Stimulated activated CD8-positive, alpha-beta memory T cell treated with anti-CD3 and anti-CD28 coated beads, Interleukin-4, amount 100 ng/mL, for 1 hour (primary cell): ENCODE measurements at places on chromosomes 1 and 21.

DNA sequence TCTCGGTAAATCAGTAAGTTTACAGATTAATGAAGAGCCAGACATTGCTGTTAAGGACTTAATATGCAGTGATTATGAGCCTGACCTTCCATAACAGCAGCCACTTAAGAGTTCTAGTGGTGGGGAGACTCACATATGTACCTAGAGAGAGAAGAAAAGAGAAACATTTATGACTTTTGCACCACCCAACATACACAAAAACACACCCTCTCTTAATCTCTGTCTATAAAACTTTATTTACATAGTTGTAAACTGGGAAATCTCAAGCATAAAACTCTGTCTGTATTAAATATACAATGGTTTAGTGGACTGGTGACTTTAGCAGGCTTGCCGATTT, 347.4 kb upstream of the ADGRL2 start:
- DNase-seq = no peak

GRCh38 chr1:23057301-23057700, 38.0 kb downstream of the KDM1A start:
- DNase-seq = no peak

DNA sequence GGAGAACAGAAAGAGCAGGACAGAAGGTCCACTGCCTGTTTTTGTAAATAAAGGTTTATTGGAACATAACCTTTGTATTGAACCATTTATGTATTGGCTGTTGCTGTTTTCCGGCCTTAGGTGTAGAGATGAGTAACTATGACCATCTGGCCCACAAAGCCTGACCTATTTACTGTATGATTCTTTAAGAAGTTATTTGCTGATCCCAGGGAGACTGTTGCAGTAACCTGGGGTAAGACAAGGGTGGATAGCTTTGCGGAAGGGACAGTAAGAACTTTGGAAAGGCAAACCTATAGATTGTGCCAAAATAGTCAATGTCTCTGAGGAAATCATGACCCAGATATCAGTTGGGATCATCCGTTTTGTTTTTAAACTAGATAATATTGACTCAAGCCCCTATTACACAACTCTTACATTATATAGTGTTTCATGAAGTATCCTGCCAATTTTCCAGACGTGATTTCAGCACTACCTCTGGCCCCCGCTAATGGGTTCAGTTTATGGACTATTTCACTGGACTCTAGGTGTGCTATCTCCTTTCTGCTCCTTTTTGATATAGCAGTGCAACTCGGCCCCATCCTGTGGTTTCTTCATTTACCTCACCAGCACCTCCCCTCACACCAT, 20.8 kb upstream of the TLCD4 start:
- no peak for DNase-seq

DNA sequence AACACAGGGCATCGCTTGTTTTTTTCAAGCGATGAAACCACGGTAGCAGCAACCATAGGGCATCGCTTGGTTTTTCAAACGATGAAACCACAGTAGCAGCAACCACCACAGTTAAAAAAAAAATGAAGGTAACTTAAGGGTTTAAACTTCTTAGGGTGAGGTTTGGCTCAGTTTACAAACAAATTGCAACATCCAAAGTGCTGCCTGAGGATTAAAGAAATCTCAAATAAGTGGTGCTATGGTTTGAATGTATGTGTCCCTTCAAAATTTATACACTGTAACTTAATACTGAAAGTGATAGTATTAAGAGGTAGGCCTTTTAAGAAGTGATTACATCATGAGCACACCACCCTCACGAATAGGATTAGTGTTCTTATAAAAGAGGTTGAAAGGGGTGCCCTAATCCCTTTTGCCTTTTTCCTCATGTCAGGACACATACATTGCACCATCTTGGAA, 6.4 kb upstream of the GBP5 start:
- no peak for DNase-seq

DNA sequence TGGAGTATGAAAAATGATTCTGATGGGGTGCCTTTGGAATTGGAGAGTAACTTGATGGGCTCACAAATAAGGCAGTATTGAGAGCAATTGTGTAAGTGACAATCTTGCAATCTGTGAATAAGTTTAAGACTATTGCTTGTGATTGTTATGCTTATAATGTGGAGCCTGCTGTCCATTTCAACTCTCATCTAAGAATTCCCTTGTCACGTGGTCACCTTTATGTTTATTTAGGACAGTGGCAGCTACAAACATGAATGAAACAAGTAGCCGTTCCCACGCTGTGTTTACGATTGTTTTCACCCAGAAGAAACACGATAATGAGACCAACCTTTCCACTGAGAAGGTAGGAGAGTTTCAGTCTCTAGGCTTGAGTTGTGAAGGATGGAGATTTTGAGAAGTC, 57.6 kb downstream of the KIF1B start:
- no peak for DNase-seq

DNA sequence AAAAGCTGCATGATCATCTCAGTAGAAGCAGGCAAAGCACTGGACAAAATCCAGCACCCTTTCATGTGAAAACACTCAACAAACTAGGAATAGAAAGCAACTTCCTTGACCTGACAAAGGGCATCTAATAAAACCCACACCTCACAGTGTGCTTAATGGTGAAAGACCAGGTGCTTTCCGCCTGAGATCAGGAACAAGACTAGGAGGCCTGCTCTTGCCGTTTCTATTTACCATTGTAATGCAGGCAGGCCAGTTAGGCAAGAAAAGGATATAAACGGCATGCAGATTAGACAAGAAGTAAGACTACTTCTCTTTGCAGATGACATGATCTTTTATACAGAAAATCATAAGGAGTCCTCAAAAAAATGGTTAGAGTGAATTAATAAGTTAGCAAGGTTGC, 37.2 kb downstream of the SLC37A1 start:
- DNase-seq = no peak

DNA sequence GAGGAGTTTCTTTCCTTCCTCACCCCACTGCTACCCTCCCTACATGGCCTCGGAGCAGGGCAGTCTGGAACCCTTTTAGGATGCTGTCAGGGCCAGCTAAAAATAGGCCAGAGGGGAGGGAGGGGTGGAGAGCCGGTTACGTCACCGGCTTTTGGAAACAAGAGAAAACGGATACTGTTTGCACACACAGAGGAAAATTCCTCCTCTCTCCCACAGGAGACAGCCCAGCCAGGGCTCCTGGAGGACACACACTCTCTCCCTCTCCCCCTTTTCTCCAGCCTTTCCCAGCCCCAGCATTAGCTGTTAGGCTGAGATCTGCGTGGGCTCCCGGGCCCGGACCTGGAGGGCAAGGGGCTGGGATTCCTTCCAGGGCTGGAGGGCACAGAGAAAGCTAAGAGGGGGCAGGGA, 20.0 kb upstream of the ALDH4A1 start:
- DNase-seq = no peak

DNA sequence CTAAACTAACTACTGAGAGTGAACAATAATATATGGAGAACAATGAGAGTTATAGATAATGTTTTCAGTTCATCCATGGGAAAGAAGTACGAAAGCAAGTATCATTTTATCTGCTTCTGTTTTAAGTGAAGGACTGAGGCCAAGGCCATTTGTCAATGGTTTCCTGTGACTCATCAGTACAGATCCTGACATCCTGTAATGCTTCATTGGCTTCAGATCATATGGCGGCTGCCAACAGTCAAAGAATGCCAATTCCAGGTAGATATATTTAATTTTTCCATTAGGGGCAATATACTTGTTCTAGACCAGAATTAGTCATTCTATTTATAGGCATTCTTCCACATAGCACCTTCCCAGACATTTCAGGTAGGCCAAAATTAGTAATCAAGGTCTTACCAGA, 97.3 kb downstream of the USH2A start:
- DNase-seq = no peak

GRCh38 chr1:24199291-24199900, 12.3 kb upstream of the IFNLR1 start:
- peak; percentile 52 for DNase-seq

- DNase-seq = no peak
Observed at GRCh38 chr1:206573762-206574161, 38.5 kb downstream of the EIF2D start.

GRCh38 chr1:206687915-206688442, 3.3 kb downstream of the MAPKAPK2 start:
- no peak for DNase-seq

GRCh38 chr1:6490181-6491080, 1.0 kb downstream of the PLEKHG5 start:
- DNase-seq = peak; percentile 9

DNA sequence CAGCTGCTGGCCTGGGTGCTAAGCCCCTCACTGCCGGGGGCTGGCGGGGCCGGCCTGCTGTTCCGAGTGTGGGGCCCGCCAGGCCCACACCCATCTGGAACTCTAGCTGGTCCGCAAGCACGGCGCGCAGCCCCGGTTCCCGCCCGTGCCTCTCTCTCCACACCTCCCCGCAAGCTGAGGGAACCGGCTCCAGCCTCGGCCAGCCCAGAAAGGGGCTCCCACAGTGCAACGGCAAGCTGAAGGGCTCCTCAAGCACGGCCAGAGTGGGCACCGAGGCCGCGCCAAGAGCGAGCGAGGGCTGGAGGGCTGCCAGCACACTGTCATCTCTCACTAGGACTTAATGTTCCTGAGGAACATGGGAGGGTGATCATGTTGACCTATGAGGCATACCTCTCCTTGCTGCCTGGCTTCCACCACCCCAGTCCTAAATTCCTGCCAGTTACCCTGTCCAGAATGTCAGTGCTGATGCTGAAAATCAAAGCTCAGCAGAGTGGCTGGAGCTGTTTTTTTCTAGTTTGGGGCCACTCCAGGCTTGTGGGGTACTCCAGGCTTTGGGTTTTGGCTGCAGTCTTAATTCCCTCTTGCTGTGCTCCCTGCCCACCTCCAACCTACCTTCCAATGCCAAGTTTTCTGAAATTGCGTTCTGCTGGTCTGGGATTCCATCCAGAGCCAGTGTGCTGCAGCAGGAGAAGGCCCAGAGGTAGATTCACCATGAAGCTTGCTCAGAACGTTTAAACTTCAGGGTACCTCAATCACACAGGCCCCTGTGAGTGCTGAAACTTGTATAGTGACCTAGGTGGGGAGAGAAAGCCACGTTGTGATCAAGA, 44.2 kb upstream of the LPGAT1 start:
- DNase-seq = no peak

- DNase-seq = no peak
Observed at GRCh38 chr1:32494711-32495337, 30.0 kb downstream of the ZBTB8B start.

GRCh38 chr21:44547656-44548331, 3.5 kb downstream of the KRTAP10-2 start:
- DNase-seq = peak; percentile 5

- DNase-seq = no peak
Observed at GRCh38 chr1:183588827-183589226, 1.4 kb downstream of the NCF2 start.

GRCh38 chr1:40956407-40956806, 23.1 kb upstream of the CTPS1 start:
- DNase-seq = no peak

DNA sequence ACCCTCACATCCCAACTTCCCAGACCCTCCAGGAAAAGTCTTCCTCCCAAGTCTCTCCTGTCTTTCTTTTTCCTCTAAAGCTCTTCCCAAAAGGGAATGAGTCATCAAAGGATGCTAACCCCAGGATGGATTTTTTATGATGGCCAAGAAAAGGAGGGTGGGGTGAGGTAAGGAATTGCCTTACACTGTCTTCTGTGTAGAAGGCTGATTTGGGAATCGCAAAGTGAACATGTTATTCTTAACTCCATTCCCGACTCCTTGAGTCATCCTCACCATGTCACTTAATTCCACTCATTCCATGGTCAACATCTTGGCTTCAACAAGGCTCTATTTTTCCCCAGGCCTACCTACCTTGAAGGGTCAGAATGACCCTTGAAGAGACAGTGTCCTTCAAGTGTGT, 44.0 kb downstream of the TBX15 start:
- no peak for DNase-seq

DNA sequence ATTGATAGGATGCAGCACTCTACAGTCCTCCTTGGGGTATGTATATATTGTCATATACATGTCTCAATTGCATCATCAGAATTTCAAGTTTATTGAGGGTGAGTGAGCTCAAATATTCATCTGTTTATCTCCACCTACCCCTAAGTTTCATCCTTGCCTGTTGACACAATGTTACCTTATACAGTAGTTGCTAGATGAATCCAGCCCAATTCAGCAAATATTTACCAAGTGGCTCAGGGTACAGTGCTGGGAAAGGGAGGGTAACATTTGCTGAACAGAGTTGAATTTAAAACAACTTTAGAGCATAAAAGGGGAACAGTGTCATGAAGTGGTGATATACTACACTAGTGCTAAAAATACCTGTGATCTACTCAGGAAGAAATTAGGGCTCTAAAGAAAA, 14.4 kb downstream of the ELAVL4 start:
- no peak for DNase-seq

- no peak for DNase-seq
Observed at GRCh38 chr1:168447871-168448270, 95.9 kb downstream of the XCL2 start.

DNA sequence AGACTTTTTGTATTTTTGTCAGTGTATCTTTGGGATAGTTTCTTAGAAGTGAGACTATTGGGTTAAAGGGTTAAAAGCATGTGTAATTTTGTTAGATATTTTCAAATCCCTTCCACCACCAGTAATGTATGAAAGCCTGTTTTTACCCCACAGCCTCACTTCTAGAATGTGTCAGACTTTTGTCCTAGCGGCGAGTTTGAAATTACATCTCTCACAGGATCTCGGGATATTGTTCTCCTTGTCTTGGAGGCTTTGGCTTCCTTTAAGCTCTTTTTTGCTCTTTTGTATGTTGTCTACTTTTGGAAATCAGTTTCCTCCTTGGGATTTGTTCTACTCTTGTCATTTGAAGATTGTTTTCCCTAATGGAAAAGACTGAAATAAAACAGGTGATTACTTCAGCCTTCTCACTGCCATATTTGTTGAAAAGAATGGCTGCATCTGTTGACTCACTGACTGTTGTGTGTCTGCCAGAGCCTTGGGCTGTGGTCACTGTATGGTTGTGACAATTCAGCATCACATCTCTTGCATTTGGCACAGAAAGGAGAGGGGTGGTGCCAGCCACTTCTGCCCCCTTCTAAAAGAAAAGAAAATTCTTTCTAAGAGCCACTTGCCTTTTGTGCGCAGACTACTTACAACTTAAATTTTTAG, 22.6 kb downstream of the ST3GAL3 start:
- no peak for DNase-seq
